K562 (cell line): ENCODE measurements at places on chromosomes 12 and 14. TPM values are rescaled to one million over a fixed set of nuclear protein-coding genes. Genes with fewer than 3 reads are reported as not detected.

The MIP gene
- polyA plus RNA-seq, result not detected in 2 replicates

The RIPK3 gene
- polyA plus RNA-seq, result 0.61 TPM in 1 of 2 replicates, not detected in the other

The HSPA2 gene
- not detected in 2 replicates for polyA plus RNA-seq

The TMEM52B gene
- not detected in 2 replicates for polyA plus RNA-seq

The CLEC2B gene
- 2.1 and 2.9 TPM in 2 replicates for polyA plus RNA-seq

The RTL1 gene
- not detected in 2 replicates for polyA plus RNA-seq

The TEX52 gene
- polyA plus RNA-seq, result not detected in 2 replicates

The TFCP2 gene
- polyA plus RNA-seq, result 24.2 and 27.5 TPM in 2 replicates
